ENCODE measurements at places on chromosomes 3 and 15. TPM values are rescaled to one million over a fixed set of nuclear protein-coding genes. Genes with fewer than 3 reads are reported as not detected.

DNASE1L3 gene
- not detected for total RNA-seq

NAALADL2 gene
- total RNA-seq = 16.4 TPM

SPSB4 gene
- not detected for total RNA-seq

DNA sequence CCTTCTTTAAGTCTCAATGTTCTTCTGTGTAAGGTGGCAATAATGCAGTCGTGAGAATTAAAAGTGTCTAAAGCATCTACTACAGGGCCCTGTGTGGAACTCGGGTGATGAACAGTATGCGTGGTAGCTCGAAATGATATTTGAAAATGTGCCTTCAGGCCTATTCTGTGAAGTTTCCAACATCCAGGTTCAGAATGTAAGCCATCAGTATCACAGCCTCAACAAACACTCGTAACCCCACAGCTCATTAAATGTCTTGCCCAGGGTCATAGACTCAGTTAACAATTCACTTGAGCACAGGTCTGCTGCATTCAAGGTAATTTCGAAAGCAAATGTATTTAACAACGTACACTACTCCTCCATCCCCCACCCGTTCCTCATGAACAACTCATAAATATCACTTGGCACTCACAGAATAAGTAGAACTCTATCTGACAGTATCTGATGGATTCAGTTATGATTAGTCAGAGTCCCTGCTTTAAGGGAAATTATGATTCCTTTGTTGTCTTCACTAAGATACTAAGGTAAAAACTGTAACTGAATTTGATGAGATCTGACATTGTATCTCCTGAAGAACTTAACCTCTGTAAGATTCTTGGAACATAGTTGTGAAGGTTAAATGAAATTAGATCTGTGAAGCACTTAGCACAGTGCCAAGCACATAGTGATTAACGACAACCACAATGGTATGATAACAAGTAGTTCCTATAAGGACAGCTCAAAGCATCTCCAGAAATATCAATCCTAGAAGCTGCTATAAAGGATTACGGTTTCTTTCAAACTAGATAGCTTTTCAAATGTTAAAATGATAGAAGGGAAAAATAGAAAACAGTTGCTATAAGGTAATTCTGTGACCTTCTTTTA, 642.3 kb downstream of the TBL1XR1 start:
- no peak for DNase-seq

DNA sequence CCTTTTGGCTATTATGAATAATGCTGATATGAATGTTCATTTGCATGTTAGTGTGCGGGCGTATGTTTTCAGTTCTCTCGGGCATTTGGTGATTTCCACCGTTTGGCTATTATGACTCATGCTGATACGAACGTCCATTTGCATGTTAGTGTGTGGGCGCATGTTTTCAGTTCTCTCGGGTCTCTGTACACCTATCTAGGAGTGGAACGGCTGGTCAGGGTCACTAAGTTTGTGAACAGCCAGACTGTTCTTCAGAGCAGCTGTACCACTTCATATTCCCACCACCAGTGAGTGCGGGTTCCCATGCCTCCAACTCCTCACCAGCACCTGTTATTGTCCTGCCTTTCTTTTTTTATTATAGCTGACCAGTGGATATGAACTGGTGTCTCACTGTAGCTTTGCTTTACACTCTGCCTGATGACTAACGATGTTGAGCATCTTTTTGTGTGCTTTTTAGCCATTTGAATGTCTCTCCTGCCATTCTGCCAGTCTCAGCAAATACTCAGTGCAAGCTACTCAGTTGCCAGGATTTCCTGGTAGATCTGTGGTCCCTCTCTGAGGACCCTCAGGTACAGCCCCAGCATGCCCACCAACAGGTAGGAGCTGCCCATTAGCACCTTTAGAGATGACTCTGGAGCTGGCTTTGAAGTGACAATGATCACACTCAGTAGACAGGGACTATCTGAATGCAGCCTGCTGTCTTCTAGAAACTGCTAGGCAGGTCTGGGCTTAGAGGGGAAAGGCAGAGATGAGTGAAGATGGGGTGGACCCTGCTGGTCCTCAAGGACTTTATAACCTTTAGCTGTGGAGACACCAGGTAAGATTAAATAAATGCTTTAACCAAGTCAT, 141.1 kb downstream of the XXYLT1 start:
- DNase-seq = no peak

DNA sequence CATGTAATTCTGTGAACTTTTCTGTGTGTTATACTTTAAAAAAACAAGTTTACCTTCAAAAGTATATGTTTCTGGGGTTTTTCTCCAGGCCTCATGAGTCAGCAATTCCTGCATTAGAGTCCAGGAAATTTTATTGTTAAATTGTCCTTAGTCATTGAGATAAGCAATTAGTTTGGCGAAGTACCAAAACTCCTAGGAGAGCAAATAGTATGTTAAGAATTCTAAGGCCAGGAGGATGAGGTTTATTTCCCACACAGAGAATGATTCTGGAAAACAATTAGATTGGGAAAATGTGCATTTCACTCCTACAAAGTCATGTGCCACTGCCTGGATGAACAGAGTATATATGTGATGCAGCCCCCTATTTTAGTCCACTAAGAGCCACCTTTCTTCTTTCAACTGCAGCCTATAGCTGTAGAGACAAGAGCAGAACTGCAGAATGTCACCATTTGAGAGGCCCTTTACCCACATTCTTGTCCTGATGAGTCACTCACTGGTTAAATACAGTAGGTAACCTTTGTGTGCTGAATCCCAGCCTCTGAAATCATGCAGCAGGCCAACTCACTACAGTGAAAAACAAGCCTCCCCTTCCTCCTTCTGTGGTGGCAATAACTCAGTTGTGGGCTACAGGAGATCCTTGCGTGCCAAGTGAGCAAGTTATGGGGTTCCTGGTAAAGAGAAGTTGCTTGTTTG, 452.8 kb upstream of the THBS1 start:
- DNase-seq = peak; percentile 93

Measured in fibroblast of villous mesenchyme (primary cell).